ENCODE measurements at places on chromosomes 1 and 21.
A peak's percentile ranks its signal among the peaks of the same experiment; 100 is the strongest.

GRCh38 chr1:157472959-157473358 lies 79.4 kb downstream of the FCRL5 start:
- DNase-seq, result no peak

- no peak for DNase-seq
Measured at GRCh38 chr1:163084330-163084729, 15.2 kb downstream of the RGS4 start.

DNA sequence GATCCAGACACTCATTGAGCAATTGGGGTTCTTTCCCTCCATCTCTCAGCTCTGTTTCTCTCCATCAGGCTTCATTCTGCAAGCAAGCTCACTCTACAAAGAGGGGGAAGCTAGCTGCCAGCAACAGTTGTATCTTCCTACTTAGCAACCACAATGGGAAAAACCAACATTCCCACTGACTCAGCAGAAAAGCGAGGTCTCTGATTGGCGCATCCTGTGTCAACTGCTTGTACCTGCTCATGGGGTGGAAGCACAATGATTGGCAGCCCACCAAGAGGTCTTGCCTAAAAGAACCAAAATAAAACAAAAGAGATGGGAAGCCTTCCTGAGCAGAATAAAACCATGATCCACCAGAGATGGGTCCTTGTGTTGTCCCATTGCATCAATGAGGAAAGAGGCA lies 4.0 kb upstream of the CDA start:
- DNase-seq, result no peak

DNA sequence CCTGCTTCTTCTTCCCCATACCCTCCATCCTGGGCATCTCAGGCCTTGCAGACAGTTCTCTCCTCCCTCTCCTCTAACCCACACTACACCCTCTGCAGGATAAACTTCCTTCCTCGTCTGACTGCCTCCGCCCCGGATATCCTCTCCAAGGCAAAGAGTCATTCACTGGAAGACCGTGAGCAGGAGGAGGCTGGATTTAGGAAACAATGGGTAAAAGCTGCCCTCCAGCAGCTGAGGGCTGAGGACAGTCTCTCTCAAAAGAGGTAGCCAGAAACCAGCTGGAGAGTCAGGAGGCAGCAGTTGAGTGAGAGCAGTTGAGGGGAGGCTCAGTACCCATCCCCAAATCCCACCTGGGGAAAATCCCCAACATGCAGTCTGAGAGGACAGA lies 1.4 kb downstream of the CSRP1 start:
- DNase-seq, result peak; percentile 54

- DNase-seq, result no peak
Measured at GRCh38 chr1:68198752-68199151, 33.6 kb downstream of the WLS start.

- no peak for DNase-seq
Measured at GRCh38 chr1:2406451-2407041, 5.8 kb downstream of the PEX10 start.

DNA sequence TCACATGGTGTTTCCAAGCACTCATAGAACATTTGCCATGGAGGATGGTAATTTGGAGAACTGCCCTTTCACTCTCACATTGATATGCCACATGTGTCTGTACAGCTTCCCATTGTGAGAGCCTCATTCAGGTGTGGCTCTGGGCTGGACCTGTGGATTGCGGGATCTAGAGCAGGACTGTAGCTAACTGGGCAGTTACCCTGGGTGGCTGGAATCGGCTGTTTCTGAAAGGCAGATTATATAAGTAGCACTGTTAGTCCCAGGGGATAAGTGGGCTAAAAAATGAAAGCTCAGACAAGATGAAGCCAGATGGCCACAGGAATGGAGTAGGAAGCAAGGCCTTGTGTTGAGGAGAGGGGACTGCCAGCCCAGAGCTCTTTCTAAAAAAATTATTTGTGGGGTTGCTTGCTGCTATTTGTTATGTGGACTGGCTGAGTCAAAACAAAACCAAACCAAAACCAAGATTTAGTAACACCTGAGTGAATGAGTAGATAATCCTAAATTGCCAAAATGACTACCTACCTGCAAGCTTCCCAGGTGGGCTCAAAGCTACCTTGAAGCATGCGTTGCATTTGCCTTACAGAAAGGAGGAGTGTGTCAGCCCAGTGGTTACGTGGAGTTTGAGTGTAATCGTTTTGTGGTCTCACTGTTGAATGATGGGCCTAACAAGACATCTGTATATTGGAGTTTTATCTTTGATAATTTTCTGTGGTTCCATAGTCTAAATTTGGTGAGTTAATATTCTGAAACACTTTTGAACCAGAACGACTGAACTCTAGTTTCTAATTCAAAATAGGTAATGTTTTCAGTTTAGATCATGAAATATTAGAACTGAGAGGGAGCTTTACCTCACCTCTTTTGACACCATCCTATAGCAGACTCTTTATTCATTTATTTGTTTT lies 58.0 kb downstream of the SDCCAG8 start:
- DNase-seq, result no peak

- DNase-seq, result no peak
Measured at GRCh38 chr1:182731852-182732575, 47.6 kb upstream of the RGS8 start.

DNA sequence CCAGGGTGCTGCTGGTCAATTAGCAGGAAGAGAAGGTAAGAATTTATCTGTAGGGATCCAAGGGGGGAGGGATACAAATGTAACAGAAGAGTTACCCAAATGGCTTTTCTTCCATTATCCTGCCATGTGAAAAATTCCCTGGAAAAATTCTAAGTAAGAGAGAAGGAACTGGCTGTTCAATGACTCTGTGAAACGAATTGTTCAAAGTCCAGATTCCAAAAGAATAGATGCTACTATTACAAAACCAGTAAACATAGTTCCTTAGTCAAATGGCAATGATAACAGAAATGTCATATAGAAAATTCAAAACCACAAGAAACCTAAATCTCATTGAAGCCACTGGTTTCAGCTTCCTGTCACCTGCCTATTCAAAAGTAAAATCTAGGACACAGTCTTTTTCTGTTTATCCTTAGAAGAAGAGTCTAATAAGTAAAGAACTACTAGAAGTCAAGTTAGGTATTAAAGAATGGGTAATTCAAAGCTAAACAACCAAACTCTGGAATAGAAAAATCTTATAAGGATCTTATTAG lies 102.6 kb downstream of the ZNF644 start:
- DNase-seq, result no peak

DNA sequence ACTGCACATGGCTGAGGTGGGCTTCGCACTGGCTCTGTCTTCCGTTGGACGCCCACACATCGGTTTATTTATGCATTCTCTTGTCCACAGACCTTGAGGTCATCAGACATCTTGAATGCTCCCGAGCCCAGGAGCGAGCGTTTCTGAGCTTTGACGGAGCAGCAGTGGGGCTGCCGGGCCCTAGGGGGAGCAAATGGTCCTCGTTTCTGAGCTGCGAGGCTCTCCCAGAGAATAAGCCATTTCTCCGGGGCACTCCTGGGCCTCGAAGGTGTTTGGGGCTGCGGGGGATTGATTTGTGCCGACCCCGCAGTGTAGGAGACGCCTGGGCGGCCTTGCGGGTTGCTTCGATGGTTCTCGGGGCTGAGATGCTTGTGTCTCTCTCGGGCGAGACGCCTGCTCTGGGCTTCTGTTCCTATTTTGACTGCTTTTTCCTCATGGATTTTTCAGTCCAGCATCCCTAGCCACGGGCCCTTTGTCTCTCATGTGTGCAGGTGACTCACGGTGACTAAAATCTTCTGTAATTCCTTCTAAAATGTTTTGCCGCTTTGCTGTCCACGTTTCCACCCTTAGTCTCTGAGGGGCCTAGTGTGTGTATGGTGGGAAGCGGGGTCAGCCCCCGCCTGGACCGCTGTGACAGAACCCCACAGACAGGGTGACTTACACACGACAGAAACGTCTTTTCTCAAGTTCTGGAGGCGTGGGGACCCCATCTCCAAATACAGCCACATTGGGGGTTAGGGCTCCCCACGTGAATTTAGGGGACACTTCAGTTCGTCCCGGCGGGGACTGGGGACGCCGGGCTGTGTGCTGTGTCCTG lies 62.1 kb downstream of the FAAP20 start:
- DNase-seq, result peak; percentile 25

DNA sequence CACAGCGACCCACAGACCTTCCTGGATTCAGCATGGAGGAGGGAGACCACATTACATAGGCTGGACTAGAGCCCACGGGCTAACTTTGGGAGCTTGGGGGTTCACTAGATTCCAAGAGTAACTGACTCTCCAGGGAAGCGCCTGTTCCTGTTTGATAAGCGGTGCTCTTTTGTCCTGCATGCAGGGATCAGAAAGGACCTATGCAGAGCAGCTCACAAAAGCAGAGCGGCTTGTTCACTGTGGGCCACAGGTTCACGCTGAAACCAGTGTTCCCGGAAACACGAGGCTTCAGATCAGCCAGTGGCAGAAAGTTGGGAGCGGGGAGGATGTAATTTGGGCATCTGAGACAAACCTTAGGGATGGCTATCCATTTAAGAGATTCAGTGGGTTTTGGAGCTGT lies 403.9 kb downstream of the PCP4 start:
- no peak for DNase-seq

DNA sequence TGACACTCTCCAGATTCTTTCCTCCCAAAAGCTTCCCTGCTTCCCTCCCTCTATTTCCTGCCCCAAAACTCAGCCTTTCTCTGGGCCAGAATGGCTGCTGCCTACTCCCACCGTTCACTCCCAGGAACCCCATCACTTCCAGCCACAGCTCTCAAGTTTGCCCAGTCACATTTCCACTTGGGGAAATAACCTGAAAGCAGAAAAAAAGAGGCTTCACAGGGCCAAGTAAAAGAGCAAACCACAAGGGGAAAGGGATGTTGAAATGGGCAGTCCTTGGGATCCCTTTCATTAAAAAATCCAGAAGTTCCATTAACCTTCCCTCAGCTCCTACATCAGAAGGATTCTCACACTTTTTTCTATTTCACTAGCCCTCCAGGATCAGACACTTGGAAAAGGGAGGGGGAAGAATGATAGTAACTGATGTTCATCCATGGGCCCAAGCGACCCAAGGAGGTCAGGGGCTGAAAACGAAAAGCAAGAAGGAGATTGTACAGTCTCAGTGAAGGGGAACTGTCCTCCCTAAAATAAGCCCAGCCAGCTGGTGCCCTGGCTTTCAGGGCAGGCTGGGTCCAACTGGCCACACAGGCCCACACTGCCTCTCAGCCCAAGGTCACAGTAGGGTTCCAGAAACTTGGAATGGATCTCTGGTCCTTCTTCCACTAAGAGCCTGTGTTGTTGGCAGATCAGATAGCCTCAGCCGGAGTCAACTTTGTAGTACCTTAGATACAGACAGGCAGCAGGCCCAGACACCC lies 49.7 kb downstream of the DMAP1 start:
- no peak for DNase-seq

- no peak for DNase-seq
Measured at GRCh38 chr1:59258412-59259032, 38.4 kb upstream of the FGGY start.

GRCh38 chr1:111030590-111030989 lies 66.9 kb upstream of the LRIF1 start:
- DNase-seq, result peak; percentile 22

- DNase-seq, result no peak
Measured at GRCh38 chr1:55374216-55374615, 159.1 kb upstream of the USP24 start.

DNA sequence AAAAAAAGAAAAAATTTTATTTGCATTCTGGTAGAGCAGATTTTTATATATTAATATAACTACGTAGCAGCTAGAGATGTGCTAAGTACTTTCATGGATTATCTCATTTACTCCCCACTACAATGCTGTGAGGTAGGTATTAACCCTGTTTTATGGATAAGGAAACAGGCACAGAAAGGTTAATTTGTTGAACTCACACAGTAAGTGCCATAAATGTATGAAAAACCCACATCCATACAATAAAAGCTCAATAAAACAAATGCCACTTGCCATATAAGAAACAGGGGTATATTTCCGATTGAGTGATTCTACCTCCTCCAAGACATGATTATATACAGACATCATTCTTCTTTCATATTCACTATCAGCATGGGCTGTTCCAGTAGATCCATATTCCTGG lies 83.1 kb downstream of the INTS7 start:
- no peak for DNase-seq

GRCh38 chr1:5980314-5981008 lies 11.8 kb downstream of the NPHP4 start:
- DNase-seq, result no peak

DNA sequence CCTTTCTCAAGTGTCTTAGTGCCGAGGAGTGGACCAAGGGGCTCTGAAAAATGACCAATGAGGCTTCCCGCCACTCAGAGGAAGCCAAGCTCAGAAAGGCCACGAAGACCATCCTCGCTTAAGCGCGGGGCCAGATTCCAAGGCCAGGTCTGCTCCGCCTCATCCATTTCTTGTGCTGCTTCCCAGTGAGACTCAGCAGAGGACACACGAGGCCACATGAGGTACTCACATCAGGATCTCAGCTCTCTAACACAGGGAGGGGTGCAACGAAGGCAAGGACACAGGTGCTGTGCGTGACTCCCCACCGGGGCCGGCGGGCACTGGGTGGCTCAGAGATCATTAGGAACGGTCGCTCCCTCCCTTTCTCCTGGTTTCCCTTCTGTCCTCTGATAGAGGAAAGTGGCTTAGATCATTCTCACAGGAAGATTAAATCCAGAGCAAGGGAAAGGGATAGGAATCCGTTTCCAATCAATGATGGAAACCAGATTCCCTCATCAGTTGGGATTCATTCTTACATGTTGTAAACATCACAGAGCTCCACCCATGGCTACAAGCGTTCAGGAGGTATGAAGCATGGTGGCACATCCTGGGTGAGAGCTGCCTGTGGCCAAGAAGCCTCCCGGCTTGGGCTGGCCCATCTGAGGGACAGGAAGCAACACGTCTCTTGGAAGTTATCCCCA lies 46.7 kb downstream of the CAPZB start:
- DNase-seq, result no peak

DNA sequence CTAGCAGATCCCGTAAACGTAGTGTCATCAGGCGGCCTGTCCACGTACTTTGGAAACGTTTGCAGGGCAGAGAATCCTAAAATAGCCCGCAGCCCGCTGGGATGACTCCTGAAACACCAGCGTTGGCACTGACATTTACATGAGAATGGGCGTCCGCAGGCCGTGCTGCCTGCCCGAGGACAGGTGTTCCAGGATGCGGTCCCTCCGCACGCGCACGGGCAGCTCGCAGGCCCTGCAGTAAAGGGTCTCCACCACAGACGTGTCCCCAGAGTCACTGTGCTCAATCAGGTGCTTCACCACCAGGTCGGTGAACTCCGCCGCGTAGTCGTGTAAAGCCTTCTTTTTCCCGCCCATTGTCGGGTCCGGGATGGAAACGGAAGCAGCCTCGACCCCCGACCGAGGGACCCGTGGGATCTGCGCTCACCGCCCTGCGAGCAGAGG lies 5.8 kb upstream of the CCDC27 start:
- no peak for DNase-seq

DNA sequence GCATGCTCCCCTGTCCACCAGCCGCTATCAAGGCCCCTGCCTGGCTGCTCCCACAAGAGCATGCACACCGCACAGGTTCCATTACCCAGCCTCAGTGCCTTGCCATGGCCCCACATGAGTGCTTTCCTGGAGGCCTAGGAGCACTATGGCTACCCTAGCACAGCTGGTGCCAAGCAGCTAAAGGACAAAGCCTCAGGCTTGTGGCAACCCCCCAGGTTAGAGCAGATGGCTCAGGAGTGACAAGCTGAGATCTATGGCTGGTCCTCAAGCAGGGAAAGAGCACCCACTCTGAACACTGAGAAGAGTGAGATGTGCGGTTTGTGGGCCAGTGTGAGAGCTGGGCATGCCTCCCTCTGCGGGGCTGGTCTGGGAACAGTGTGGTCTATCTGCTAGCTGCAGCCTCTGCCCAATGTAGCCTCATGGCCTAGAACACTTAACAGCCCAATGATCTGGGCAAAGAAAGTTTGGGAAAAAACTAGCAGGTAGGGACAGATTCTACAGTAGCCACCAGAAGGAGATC lies 129.8 kb downstream of the VAV3 start:
- no peak for DNase-seq

Measured in NCI-H1105 (cell line).